ENCODE measurements at places on chromosomes 7 and 10.
A peak's percentile ranks its signal among the peaks of the same experiment; 100 is the strongest.

- DNase-seq = no peak
Observed at GRCh38 chr10:104096692-104097091, 11.0 kb upstream of the COL17A1 start.

GRCh38 chr10:73910764-73911552 is at the start of gene PLAU:
TSS of gene PLAU (plus strand) at chr10:73911132. CDS start at chr10:73911556, 424 bp downstream.
- DNase-seq = peak; percentile 42

DNA sequence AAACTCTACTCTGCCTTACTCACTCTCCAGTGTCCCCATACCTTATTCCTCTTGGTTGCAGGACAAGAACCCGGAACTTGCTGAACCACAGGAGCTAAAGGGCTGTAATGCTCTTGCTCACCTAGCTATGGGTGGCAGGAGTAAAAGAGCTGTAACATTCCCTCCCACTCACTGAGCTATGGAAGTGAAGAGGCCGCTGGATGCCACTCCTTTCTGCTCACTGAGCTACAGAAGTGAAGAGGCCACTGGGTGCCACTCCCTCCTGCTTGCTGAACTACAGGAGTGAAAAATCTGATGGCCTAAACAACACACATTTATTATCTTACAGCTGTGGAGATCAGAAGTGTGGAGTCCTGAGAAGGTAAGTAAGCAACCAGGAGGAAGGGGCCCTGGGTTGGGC is 17.5 kb downstream of the MRPS24 start:
- no peak for DNase-seq

GRCh38 chr10:111999205-111999914 is 184.2 kb downstream of the GPAM start:
- no peak for DNase-seq

DNA sequence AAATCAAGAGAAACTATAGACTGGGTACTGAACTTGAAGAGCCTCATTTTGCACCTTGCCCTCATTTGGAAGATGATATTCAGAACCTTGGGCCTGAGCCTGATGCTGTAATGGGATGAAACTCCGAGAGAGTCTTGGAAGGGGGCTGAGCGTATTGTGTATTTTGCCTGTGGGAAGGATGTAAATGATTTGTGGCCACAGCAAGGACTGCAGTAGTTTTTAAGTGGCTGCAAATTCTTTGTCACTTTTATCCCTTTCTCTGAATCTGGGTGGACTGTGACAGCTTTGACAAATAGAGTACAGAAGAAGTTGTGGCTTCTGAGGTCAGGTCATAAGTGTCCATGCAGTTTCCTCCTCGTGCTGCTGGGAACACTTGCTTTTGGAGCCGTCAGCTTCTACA is 221.2 kb downstream of the ADRA2A start:
- DNase-seq = no peak

GRCh38 chr7:16531707-16532106 is 5.1 kb downstream of the LRRC72 start:
- DNase-seq = no peak

- DNase-seq = no peak
Observed at GRCh38 chr7:122383934-122384333, 79.4 kb upstream of the FEZF1 start.

DNA sequence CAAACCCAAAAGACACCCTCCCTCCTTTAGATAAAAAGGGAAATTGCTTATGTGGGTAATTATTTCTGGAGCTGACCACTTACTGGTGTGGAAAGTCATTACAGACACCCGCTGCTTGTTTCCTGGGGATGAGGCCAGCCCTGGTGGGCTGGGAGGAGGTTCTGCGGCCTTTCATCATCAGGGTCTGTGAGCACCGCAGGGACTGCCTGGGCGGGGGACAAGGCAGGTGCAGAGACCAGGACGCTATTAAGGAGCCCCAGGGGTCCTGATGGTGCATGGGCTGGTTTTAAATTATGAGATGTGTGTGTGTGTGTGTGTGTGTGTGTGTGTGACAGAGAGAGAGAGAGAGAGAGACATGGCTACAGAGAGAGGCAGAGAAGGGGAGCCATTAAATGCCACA is 171.2 kb downstream of the DNAJB6 start:
- DNase-seq = no peak

All from activated naive CD4-positive, alpha-beta T cell treated with anti-CD3 and anti-CD28 coated beads, Interleukin-2, amount 50 U/mL, for 72 hours (primary cell).